ENCODE measurements at places on chromosomes 3 and 15.

GRCh38 chr3:67094774-67095173 is 96.7 kb downstream of the KBTBD8 start:
- no peak for DNase-seq

- no peak for DNase-seq
Measured at GRCh38 chr15:57651445-57651844, 55.1 kb upstream of the POLR2M start.

GRCh38 chr3:133676336-133677118 is 14.8 kb upstream of the TOPBP1 start:
- DNase-seq, result no peak

GRCh38 chr15:56672721-56673120 is 60.6 kb downstream of the ZNF280D start:
- DNase-seq, result no peak

GRCh38 chr3:115139072-115139471 is 8.0 kb downstream of the ZBTB20 start:
- no peak for DNase-seq

- no peak for DNase-seq
Measured at GRCh38 chr15:41020829-41021228, 67.6 kb downstream of the CHAC1 start.

GRCh38 chr3:160365869-160366522 is 33.0 kb downstream of the IFT80 start:
- DNase-seq, result no peak

DNA sequence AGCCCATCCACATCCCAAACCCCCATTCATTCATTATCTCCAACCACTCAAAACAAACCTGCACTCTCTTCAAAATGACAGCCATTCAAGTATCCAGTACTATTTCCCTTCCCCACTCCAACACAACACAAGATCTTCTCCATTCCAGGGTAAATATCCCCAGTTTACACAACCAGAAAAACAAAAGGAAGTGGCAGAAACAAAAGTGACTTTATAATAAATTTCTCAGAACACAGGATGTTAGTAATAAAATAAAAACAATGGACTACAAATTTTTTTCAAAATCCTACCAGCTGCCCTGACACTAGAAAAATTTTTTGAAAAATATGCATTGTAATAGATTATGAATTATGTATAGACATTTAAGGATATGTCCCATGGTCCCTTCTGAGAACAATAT is 14.2 kb downstream of the CPA3 start:
- DNase-seq, result no peak

DNA sequence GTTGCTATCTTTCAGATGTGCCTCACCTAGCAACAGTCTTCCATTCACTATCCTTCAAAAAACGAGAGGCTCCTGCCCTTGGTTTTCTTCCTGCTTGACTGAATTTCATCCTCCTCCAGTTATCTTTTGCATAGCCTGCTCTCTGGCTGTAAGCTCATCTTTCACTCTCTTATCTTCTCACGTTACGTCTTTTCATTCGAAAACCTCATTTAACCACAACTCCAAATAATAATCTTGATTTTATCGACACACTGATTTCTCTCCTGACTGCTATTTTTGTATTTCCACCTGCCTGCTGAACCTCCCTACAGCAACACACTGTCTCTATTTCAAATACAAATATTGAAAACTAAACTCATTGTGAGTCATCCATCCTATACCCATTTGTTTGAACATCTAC is 230.7 kb upstream of the TMC3 start:
- DNase-seq, result no peak

DNA sequence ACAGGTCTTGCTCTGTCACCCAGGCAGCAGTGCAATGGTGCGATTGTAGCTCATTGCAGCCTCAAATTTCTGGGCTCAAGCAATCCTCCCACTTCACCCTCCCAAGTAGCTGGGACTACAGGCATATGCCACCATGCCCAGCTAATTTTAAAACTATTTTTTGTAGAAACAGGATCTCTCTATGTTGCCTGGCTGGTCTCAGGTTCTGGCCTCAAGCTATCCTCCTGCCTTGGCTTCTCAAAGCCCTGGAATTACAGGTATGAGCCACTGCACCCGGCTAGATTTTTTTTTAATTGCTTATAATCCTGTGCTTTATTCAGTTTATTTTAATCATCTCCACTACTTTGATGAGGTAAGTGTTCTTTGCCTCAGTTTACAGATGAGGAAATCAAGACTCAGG is 156.5 kb downstream of the CHDH start:
- no peak for DNase-seq

DNA sequence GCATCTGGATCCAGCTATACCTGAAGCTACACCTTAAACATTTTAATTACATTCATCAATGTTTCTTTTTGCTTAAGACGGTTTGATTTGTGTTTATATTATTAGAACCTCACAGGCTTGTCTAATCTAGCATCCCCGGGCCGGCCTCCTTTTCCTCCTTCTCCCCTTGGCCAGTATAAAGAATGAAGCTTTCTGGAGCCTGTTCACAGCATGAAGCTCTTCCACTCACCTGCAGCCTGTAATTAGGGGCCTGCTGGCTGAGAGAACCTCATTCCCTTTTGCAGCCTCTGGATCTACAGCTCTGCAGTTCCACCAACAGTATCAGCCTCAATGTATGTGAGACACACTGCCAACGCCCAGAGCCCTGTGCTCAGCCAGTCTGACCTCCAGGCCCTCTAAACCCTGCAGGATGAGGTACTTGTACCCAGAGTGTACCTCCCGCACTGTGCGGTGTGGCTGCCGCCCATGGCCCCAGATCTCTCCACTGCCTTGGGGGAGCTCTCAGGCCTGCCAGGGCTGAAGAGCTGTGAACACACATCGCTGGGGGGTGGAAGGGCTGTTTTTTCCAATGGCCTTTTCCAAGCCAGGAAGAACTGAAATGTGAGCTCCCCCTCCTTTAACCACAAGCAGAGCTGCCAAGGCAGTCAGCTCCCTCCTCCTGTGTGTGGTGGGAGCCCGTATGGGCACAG is 114.7 kb upstream of the ALDH1A3 start:
- no peak for DNase-seq

DNA sequence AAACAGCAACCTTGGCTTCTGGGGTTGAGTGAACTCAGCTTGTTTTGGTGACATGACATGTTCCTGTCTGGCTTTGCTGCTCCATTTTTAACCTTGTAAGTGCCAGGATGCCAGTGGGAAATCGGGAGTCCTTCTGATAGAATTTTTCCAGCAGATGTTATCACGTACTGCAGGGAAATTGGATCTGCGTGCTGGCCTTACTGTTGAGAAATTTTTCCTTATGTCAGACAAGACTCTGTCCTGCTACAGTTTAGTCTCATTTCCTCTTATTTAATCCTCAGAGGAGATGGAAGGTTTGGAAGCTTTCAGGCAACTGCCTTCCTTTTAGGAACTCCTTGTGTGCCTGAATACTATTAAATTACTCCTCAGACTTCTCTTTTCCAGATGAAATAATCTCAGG is 80.6 kb downstream of the PGPEP1L start:
- DNase-seq, result no peak

GRCh38 chr15:22961762-22962161 is 18.4 kb downstream of the CYFIP1 start:
- DNase-seq, result no peak

DNA sequence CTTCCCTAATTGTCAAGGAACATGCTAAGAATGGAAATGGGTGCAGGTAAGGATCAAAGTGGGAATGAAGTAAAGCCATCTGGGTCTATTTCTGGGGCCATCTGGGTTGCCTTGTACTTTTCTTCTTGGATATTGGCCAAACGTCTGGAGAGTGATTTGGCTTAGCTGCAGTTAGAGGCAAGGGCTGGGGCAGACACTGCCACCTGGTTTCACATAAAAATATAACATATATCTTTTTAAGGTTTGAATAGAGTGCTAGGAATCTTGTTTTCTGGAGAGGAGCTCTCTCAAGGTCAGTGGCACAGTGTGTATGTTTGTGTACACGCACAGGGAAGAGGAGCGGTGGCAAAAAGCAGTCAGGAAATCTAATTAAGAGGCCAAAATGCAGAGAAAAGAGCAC is 24.7 kb upstream of the EOMES start:
- DNase-seq, result no peak

GRCh38 chr3:24100696-24101402 is 155.8 kb downstream of the NR1D2 start:
- DNase-seq, result no peak

- no peak for DNase-seq
Measured at GRCh38 chr3:196544491-196544992, 23.8 kb downstream of the WDR53 start.

GRCh38 chr15:40061212-40061901 is 22.4 kb upstream of the SRP14 start:
- peak; percentile 61 for DNase-seq

DNA sequence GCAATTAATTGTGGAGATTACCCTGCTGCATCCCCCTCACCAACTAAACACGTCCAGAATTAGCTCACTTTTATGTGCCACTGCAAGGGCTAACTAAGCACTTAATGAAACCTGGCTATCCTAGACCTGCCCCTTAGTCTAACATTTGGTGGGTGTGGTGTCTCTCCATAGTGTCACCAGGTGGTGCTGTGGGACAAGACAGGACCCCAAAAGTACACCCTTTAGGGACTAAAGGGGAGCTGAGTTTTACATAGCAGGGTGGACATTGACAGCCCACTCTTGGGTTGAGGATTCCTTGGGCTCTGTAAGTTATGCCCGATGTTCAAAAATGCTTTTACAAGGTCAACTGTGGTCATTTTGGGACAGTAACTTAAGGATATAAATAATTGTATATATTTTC is 5.7 kb downstream of the DUT start:
- DNase-seq, result no peak

DNA sequence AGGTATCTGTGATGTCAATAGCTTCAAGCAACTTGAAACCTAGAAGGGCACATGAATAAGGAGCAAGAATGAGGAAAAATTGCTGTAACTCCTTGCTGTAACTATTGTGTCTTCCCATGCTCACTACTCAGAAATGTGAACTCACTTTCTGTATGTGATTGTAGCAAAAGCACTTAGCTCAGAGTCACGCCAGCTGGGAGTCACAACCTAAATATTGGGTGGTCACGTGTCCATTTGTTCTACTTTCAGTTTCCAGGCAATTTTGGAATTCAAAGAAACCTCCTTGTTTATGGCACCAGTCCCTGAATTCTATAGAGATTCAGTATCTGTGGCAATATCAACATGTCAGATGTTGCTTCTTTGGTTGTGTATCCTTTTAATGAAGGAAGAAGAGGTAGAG is 241.6 kb upstream of the AZI2 start:
- no peak for DNase-seq

DNA sequence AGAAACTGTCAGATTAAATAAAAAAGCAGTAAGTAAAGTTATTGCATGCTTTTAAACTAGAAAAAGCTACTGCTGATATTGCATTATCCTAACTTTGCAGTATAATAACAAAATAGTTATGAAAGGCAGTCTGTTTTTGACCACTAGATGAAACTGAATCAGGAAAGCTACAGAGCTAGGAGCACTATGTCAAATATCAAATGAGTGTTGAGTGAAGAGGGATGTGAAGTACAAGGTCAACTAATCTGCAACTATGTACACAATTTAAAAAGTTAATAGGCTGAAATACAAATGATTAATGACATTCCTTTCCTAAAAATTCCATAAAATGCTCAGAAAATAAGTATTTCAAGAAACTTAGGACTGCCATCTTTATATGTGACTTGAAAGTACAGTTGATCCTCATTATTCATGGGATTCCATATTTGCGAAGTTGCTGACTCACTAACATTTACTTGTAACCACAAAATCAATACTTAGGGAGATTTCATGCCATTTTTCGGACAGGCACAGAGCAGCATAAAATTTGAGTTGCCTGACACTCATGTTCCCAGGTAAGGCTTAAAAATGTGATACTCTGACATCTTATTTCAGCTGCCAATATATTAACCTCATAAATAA is 34.5 kb downstream of the SLC4A7 start:
- no peak for DNase-seq

DNA sequence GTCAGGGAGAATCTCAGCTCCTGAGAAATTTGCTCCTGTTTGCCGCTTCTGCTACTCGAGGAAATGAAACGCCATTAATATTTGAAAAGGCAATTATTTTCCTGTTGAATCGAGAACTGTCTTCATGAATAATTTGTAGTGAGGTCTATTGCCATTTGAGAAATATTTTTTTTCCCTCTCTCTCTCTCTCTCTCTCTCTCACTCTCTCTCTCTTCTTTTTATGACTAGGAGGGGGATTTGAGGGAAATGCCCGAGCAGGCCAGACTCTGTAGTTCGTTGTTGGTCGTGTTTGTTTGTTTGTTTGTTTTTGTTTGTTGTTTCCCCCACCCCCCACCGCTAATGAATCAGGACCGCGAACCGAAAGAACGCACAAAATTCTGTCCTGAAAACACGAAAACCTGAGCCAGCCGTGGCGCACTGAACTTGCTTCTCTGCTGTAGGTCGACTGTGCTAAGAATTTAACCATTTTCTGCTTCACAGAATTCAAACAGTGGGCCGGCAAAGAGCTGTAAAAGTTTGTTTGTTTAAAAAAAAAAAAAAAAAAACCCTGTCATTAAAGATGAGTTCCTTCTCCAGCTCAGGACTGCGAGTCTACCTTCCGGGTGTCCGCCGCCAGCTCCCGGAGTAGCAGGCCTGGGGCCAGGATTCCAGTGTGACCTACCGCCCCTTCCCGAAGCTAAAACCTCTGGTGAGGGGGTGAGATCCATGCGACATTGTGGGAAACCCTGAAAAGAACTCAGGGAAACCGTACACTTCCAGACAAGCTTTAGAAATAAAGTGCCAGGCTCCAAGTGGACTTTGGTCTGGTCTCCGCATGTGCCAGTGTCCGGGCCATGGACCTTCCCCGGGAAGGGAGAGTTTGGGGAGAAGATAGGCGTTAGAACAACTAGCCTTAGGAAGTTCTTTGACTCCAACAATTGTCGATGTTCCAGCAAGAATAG is 12.1 kb downstream of the ZIC4 start:
- no peak for DNase-seq

GRCh38 chr3:65093641-65094040 is 405.8 kb upstream of the ADAMTS9 start:
- DNase-seq, result no peak

- no peak for DNase-seq
Measured at GRCh38 chr3:73365756-73366397, 258.9 kb downstream of the PDZRN3 start.

DNA sequence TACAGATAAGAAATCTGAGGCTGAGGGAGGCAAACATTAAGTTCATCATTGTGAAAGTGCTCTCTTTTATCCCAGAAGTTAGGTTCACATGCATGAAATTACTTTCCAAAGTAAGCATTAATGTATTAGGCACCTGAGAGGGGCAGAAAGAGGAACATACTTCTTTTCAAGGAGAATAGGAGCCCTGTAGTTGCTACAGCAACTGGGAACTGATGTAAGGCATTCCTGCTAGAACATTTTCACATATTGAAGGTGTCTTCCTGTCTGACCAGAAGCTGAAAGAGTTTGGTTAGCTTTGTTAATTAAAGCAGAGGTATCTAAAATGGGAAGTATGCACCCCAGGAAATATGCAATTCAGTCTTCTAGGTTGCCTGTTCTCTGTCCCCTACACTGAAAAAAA is 65.5 kb upstream of the ZBTB20 start:
- no peak for DNase-seq
